ENCODE measurements at places on chromosomes 3 and 15. TPM values are rescaled to one million over a fixed set of nuclear protein-coding genes. Genes with fewer than 3 reads are reported as not detected.

Gene HYPK
- total RNA-seq: 10.7 TPM

Gene PAK2
- total RNA-seq: 38.0 TPM

Gene MOBP
- total RNA-seq: not detected

Gene UPK1B
- total RNA-seq: 0.43 TPM

Gene LRRIQ4
- total RNA-seq: under 0.01 TPM

Gene FAM43A
- total RNA-seq: 6.8 TPM

Gene C3orf80
- 0.13 TPM for total RNA-seq

Gene SLC22A13
- total RNA-seq: 0.86 TPM

Gene MFAP1
- total RNA-seq: 32.3 TPM

Gene TJP1
- 92.2 TPM for total RNA-seq

Gene TTLL13
- total RNA-seq: 0.13 TPM

Gene ZPLD1
- total RNA-seq: 0.26 TPM

Gene RHO
- total RNA-seq: not detected

Gene WDR49
- total RNA-seq: 0.26 TPM

Gene GOLGA6B
- not detected for total RNA-seq

Gene SPATA16
- total RNA-seq: not detected

Gene PCOLCE2
- 124 TPM for total RNA-seq

Gene CRYGS
- total RNA-seq: 1.6 TPM

Gene CAMP
- not detected for total RNA-seq

Gene ROPN1
- total RNA-seq: 0.22 TPM

Gene IGSF11
- total RNA-seq: not detected

Gene TM6SF1
- 0.11 TPM for total RNA-seq

Gene SUCNR1
- total RNA-seq: under 0.01 TPM

Gene MESP2
- 0.78 TPM for total RNA-seq

Gene FMN1
- 3.4 TPM for total RNA-seq

Gene LRRC3B
- not detected for total RNA-seq

Gene NMNAT3
- total RNA-seq: 1.7 TPM

Gene C2CD4B
- not detected for total RNA-seq

Gene NANOGP8
- 0.91 TPM for total RNA-seq

Gene GOLGA8S
- 0.13 TPM for total RNA-seq

Gene SEC61A1
- total RNA-seq: 394 TPM

Gene COL6A6
- total RNA-seq: not detected

Gene ITIH4
- total RNA-seq: 2.7 TPM

Gene SPTBN5
- total RNA-seq: 0.22 TPM

Gene LARP6
- 56.9 TPM for total RNA-seq

Gene SCN11A
- total RNA-seq: 0.11 TPM

Gene SUMF1
- total RNA-seq: 64.7 TPM

Gene SOX14
- not detected for total RNA-seq

Gene DNASE1L3
- total RNA-seq: 0.43 TPM

Gene POLR2H
- 86.0 TPM for total RNA-seq

Gene GOLGA8T
- total RNA-seq: not detected

Gene GABRR3
- total RNA-seq: not detected

Gene AADAC
- not detected for total RNA-seq
